ENCODE measurements at places on chromosomes 2 and 18. TPM values are rescaled to one million over a fixed set of nuclear protein-coding genes. Genes with fewer than 3 reads are reported as not detected.

DNA sequence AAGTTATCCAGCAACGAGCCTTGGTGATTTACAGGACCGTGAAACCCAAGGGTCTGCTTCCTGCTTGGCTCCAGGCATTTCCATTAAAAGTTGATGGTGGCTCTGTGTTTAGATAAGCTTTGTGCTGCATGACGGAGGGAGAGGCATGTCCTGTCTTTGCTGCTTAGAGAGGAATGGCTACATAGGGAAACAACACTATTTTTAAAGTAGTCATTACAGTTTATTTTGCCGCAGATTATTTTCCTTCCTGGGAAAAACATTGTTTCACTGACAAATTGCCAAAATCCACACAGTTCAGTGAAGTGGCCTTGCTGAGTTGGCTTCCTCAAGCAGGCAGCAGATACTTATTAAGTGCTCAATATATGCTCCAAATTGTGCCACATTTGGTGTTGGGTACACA, 98.5 kb downstream of the THSD7B start:
- no peaks in the 10 kb centered on the region for H3K27me3 ChIP-seq
- DNase-seq, result no peak

DNA sequence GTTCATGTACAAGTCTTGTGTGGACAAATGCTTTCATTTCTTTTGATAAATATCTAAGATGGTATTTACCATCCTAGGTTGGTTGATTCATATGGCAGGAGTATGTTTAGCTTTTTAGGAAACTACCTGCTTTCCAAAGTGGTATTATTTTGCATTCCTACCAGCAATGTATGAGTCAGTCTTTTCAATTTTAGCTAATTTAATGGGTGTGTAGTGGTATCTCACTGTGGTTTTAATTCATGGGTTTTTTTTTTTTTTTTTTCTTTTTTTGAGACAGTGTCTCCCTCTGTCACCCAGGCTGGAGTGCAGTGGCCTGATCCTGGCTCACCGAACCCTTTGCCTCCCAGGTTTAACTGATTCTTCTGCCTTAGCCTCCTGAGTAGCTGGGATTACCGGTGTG, 4.2 kb downstream of the ZNF512 start:
- peaks cover 10% of the 10 kb centered on the region for H3K4me1 ChIP-seq
- H3K27me3 ChIP-seq, result peaks cover 1% of the 10 kb centered on the region
- no peaks in the 10 kb centered on the region for H3K36me3 ChIP-seq
- H3K4me3 ChIP-seq, result no peak overlapping the region
- no peak for DNase-seq

GRCh38 chr18:3604498-3605408, 154.8 kb downstream of the TGIF1 start:
- H3K36me3 ChIP-seq, result no peaks in the 10 kb centered on the region
- H3K27ac ChIP-seq, result peak overlapping the region; percentile 91
- H3K4me3 ChIP-seq, result peak overlapping the region; percentile 52
- no peaks in the 10 kb centered on the region for H3K27me3 ChIP-seq
- H3K4me1 ChIP-seq, result peaks cover 37% of the 10 kb centered on the region

- no peak overlapping the region for H3K27ac ChIP-seq
- no peaks in the 10 kb centered on the region for H3K36me3 ChIP-seq
- H3K27me3 ChIP-seq, result no peaks in the 10 kb centered on the region
- DNase-seq, result no peak
Observed at GRCh38 chr2:227256605-227257004, 68.4 kb upstream of the MFF start.

The FRZB gene
- 72.8 TPM for total RNA-seq

- H3K36me3 ChIP-seq, result no peaks in the 10 kb centered on the region
- peaks cover 4% of the 10 kb centered on the region for H3K4me1 ChIP-seq
- H3K4me3 ChIP-seq, result no peak overlapping the region
Observed at GRCh38 chr2:19649785-19650380, 251.9 kb downstream of the TTC32 start.

DNA sequence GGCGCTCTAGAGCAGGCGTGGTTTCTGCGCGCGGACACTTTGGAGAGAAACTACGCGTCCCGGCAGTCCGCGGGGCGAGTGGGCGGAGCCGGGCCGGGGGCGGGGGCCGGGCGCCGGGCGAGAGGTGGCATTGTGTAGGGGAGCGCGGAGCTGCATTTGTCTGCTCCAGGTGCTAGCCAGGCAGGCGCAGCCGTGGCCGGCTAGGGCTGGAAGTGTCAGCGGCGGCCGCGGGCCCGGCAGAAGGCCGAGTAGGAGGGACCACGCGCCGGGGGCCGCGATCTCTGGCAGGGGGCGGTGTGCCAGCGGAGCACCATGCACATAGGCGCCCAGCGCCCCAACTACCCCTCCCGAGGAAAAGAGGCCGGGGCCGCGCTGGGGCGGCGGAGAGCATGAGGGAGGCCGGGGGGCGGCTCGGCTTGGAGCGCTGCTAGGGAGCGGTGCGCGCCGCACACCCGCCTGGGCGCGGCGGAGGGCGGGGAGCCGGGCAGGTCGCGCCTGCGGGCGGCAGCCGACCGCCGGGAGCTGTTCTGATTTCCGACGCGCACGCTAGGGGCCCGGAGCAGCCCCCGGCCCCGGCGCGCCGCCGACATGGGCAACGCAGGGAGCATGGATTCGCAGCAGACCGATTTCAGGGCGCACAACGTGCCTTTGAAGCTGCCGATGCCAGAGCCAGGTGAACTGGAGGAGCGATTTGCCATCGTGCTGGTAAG, at the start of gene FMNL2:
Gene FMNL2 (plus strand): TSS at position 159 of the 710 bp plus-strand sequence.
- no peaks in the 10 kb centered on the region for H3K36me3 ChIP-seq
- H3K4me1 ChIP-seq, result peaks cover 16% of the 10 kb centered on the region
- H3K27ac ChIP-seq, result peak within 1 kb of the TSS; percentile 89
- H3K27me3 ChIP-seq, result peaks cover 10% of the 10 kb centered on the region
- DNase-seq, result peak; percentile 95
- peak within 1 kb of the TSS; percentile 92 for H3K4me3 ChIP-seq

The C2orf66 gene
- total RNA-seq, result 0.43 TPM

The DOCK10 gene
- 1.5 TPM for total RNA-seq

GRCh38 chr2:63617366-63617765, 28.6 kb downstream of the MDH1 start:
- no peak overlapping the region for H3K4me3 ChIP-seq
- no peaks in the 10 kb centered on the region for H3K27me3 ChIP-seq
- H3K4me1 ChIP-seq, result peaks cover 54% of the 10 kb centered on the region
- H3K27ac ChIP-seq, result peak overlapping the region; percentile 19
- H3K36me3 ChIP-seq, result no peaks in the 10 kb centered on the region

The PROKR1 gene
- total RNA-seq, result 2.1 TPM

DNA sequence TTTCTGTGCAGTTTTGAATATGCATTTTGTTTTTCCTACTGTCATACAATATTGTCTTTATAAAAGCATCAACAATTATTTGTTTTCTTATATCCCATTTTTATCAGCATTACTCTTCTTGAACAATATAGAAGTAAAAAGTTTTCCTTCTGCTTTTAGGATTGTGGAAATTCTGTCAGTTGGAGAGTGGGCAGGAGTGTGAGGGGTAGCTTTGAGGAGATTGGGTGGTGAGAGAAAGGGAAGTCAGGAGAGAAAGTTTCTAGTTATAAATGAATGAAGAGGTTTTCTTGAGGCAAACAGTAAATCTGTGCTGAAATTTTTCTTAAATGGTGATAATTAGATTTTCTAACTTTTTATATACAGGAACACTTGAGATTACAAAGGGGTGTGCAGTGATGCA, 151.7 kb upstream of the NOSTRIN start:
- H3K27ac ChIP-seq, result no peak overlapping the region
- no peak overlapping the region for H3K4me3 ChIP-seq
- no peaks in the 10 kb centered on the region for H3K36me3 ChIP-seq

DNA sequence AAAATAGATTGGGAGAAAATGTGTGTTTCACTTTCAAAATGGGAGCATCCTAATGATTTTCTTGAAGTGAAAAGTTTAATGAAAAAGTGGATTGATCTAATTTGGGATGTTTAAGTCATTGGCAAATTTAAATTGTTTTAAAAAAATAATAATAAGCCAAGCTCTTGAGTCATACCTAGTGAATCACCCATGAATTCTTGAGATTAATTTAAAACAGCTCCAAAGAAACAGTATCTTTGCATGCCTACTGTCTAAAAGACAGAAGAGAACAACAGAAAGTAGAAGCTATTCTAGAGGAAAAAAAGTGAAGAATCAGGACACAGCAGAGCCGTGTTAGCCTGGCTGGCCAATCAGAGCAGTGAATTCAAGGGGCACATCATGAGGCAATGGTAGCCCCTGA, 7.7 kb downstream of the ACVR1C start:
- no peak for DNase-seq
- no peaks in the 10 kb centered on the region for H3K4me1 ChIP-seq
- peaks cover 74% of the 10 kb centered on the region for H3K27me3 ChIP-seq
- H3K4me3 ChIP-seq, result no peak overlapping the region
- H3K27ac ChIP-seq, result no peak overlapping the region

The UGT1A5 gene
- not detected for total RNA-seq

- DNase-seq, result no peak
- no peak overlapping the region for H3K4me3 ChIP-seq
- H3K27me3 ChIP-seq, result no peaks in the 10 kb centered on the region
- no peak overlapping the region for H3K27ac ChIP-seq
Observed at GRCh38 chr18:61530681-61531080, 197.5 kb downstream of the CDH20 start.

DNA sequence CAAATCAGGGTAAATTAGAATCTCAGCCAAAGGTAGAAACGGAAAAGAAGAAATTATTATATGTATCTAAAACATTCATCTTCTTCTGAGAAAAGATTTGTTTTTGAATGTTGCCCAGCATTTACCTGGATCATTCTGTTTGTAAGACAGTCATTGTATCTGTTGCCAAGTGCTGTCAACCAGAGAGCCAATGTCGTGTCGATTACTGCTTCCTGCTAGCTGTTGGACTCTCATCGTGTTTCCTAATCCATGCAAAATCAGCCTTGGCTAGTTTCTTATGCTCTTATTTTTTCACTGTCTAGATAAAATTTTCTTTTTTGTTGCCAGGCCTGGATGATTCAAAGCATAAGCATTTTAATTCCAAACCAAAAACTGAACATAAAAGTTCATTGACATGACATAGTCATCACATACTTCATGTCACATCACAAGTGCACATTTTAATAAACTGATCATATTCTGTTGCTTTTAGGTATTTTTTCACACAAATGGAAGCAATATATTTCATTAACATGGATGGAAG, 202.3 kb downstream of the KCNH7 start:
- DNase-seq, result no peak
- H3K4me1 ChIP-seq, result no peaks in the 10 kb centered on the region
- H3K27ac ChIP-seq, result no peak overlapping the region
- H3K27me3 ChIP-seq, result no peaks in the 10 kb centered on the region
- H3K36me3 ChIP-seq, result no peaks in the 10 kb centered on the region

DNA sequence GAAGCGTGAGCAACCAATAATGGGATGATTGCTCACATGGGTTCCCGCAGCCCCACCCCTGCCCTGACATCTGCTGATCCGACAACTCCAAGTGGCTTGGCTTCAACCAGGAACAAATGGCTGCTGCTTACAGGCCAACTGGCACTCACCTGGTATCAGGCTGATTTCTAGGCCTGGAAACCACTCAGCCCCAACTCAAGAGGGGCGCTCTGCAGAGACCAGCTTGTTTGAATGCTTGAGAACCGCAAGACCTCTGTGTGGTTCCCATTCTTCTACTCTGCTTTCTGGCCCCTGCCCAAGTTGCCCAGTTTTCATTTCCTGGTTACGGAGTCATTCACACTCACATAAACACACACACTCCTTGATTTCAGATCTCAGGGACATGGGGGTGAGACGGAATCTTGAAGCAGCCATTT, 52.0 kb downstream of the TNP1 start:
- H3K4me1 ChIP-seq, result no peaks in the 10 kb centered on the region
- H3K27me3 ChIP-seq, result no peaks in the 10 kb centered on the region
- no peak overlapping the region for H3K4me3 ChIP-seq
- H3K36me3 ChIP-seq, result no peaks in the 10 kb centered on the region

DNA sequence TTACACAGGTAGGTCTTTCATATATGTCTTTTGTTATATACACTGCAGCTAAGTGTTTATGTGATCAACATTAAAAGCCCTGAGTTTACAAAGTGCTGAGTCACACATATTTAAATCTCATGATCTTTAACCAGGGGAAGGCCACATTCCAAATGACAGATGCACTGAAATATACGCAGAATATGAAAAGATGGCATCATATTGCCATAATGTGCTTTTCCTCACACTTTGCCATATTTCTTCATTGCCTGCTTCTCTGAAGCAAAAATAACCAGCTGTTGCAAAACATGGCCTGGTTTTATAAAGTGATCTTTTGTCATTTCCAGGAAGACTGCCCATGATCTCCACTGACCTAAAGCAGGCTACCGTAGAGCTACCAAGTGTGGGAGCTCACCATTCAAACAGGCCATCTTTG, 93.5 kb upstream of the MAPRE2 start:
- no peaks in the 10 kb centered on the region for H3K36me3 ChIP-seq
- H3K4me3 ChIP-seq, result no peak overlapping the region
- H3K4me1 ChIP-seq, result no peaks in the 10 kb centered on the region
- H3K27ac ChIP-seq, result no peak overlapping the region
- DNase-seq, result no peak

The NOL4 gene
- 11.5 TPM for total RNA-seq

- no peaks in the 10 kb centered on the region for H3K36me3 ChIP-seq
- no peak overlapping the region for H3K27ac ChIP-seq
- DNase-seq, result no peak
Observed at GRCh38 chr18:34358923-34359322, 134.2 kb upstream of the NOL4 start.

The SCTR gene
- total RNA-seq, result not detected

GRCh38 chr2:21270083-21270491, 146.3 kb downstream of the TDRD15 start:
- H3K36me3 ChIP-seq, result no peaks in the 10 kb centered on the region
- H3K27ac ChIP-seq, result no peak overlapping the region
- DNase-seq, result peak; percentile 32
- no peaks in the 10 kb centered on the region for H3K27me3 ChIP-seq
- peaks cover 13% of the 10 kb centered on the region for H3K4me1 ChIP-seq

DNA sequence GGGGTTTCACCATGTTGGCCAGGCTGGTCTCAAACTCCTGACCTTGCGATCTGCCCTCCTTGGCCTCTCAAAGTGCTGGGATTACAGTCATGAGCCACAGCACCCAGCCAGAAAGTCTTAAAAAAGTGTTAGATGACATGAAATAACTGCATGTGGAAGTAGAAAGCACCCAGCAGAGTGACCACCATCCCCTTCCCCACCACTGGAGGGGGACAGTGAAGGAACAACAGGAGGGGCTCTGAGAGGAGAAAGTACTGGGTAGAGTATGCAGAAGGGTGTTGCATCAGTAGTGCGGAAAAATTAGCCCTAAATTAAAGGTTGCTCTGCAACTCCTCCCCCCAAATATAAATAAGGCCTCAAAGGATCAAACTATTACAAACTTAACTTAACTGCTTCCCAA, 230.5 kb downstream of the ZNF521 start:
- H3K36me3 ChIP-seq, result no peaks in the 10 kb centered on the region
- no peak for DNase-seq
- H3K4me3 ChIP-seq, result no peak overlapping the region
- H3K27ac ChIP-seq, result no peak overlapping the region

The LYPD1 gene
- 5.3 TPM for total RNA-seq

DNA sequence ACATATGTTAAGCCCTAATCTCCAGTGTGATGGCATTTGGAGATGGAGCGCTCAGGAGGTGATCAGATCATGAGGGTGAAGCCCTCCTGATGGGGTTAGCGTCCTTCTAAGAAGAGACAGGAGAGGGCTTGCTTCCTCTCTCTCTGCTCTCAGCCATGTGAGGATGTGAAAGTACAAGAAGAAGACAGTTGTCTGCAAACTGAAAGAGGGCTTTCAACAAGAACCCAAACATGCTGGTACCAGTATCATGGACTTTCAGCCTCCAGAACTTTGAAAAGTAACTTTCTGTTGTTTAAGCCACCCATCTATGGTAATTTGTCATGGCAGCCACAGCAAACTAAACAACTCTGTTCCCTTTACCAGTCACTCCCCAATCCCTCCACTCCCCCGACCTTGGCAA, 47.4 kb downstream of the CACNB4 start:
- H3K4me1 ChIP-seq, result peaks cover 10% of the 10 kb centered on the region
- no peak for DNase-seq
- no peak overlapping the region for H3K4me3 ChIP-seq
- H3K27ac ChIP-seq, result no peak overlapping the region
- no peaks in the 10 kb centered on the region for H3K27me3 ChIP-seq

The PUM2 gene
- 91.1 TPM for total RNA-seq
